Activated naive CD4-positive, alpha-beta T cell treated with Interleukin-2 at 50 U/mL for 16 hours (primary cell): ENCODE measurements at places on chromosomes 1 and 21.

DNA sequence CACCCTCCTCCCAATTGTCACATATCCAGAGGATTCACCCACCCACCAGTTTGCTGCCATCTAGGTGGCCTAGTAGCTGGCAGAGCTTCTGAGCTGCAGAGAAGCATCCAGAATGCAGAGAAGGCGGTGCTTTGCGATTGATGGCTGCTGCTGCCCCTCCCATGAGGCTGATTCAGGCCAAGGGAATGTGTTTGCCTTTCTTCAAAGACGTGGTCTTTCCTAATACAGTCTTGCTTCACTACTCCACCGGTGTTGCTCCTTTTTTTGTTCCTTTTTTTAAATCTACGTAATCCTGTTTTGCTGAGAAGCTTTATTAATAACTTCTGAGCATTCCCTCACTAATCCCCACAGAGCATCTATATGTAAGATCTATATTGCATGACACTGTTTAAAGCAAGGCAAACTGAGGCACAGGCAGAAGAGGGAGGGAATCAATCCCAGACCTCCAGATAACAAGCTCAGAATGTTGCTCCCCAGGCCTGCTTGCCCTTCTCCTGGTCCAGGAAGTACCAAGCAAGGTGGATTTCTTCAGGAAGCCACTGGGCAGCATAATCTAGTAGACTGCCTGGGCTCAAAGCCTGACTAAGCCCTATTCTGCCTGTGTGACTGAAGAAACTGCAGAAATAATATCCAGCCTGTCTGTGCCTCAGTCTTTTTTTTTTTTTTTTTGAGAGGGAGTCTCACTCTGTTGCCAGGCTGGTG, 275.5 kb upstream of the FMN2 start:
- no peak for DNase-seq

DNA sequence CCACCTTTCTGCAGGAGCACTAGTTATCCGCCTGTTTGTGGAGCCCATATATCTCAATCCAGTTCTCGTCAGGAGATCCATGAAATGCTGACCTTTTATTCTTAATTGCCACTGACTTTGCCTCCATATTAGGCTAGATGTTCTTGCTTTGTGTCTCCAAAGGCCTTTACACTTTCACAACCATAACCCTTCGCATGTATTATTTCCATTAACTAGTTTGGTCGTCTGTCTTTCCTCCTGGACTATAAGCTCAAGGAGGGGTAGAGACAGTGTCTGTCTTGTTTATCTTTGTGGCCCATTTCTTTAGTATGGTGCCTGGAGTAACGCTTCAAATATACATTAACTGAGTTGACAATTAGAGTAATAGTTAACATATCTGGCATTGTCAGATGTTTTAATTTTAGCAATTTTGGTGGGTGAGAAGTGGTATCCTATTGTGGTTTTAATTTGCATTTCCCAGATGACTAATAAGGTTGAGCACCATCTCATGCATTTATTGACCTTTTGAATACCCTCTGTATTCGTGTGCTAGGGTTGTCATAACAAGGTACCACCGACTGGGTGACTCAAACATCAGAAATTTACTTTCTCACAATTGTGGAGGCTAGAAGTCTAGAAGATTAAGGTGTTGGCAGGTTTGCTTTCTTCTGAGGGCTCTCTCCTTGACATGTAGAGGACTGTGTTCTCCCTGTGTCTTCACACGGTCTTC, 21.7 kb upstream of the IL12RB2 start:
- no peak for DNase-seq

DNA sequence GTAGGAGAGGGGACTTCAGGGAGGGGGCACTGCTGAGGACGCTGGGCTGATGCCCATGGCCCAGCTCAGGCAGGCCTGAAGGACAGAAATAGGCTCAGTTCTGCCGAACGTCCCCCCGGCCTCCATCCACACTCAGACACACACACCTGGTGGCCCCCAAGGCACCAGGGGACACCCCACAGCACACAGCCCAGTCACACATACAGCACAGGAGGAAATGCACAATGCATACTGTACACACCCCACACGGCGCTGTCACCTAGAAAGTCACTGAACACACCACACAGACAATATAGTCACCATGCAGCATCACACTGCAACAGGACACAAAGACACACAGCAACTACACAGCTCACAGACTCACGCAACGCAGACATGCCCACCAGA, 562 bp downstream of the SYTL1 start:
- DNase-seq: peak; percentile 40

- no peak for DNase-seq
These were observed 79.6 kb upstream of the GCLM start for GRCh38 chr1:93988634-93989350.

DNA sequence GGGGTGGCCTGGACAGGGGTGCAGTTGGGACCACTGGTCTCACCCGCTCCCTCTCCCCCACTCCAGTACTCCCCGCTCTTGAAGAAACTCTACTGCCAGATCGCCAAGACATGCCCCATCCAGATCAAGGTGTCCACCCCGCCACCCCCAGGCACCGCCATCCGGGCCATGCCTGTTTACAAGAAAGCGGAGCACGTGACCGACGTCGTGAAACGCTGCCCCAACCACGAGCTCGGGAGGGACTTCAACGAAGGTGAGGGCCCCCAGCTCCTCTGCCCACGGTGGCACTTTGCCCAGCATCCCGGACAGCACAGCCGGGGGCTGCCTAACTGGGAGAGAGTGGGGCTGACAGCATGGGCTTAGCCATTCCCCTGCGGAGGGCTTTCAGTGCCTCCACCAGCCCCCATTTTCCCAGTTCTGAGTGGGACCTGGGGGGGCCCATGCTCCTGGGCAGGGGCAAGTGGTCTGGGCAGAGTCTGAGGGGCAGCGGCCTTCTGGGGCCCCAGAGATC, 30.2 kb upstream of the CCDC27 start:
- no peak for DNase-seq

- DNase-seq: no peak
These were observed 8.1 kb upstream of the PLA2G5 start for GRCh38 chr1:20061866-20062265.

- no peak for DNase-seq
These were observed 102.7 kb downstream of the RNF220 start for GRCh38 chr1:44507490-44508396.

DNA sequence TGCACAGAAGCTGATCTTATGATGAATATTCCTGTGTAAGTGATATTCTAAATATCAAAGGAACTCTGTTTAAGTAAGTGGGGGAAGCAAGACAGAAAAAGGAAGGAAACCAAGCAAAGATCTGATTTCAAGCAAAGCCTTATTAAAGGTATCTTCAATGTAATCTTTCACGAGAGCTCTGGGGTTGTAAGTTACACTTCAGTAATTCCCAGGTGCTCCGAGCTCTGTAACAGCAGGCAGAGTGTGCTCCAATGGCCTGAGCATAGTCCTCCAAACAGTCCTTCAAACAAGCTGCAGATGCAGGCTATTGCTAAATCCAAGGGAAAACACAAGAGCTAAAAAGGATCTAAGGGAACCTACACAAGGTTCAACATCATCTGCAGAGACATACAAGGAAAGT, 949.7 kb upstream of the TMPRSS15 start:
- DNase-seq: no peak

DNA sequence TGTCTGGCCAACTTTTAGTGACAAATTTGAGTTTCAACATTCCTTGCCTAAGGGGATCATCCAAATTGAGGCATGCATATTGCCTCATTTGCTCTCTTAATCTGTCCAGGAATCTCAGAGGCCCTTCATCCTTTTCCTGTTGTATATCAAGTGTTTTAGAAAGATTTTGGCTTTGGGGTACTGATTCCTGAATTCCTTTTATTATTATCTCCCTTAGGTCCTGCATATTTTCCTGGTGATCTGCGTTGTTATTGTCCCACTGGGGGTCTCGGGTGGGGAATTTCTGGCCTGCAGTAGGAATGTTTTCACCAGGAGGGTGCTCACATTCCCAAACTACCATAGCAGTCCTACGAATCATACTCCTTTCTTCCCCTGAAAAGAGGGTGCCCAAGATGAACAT, 4.4 kb upstream of the AADACL3 start:
- no peak for DNase-seq

DNA sequence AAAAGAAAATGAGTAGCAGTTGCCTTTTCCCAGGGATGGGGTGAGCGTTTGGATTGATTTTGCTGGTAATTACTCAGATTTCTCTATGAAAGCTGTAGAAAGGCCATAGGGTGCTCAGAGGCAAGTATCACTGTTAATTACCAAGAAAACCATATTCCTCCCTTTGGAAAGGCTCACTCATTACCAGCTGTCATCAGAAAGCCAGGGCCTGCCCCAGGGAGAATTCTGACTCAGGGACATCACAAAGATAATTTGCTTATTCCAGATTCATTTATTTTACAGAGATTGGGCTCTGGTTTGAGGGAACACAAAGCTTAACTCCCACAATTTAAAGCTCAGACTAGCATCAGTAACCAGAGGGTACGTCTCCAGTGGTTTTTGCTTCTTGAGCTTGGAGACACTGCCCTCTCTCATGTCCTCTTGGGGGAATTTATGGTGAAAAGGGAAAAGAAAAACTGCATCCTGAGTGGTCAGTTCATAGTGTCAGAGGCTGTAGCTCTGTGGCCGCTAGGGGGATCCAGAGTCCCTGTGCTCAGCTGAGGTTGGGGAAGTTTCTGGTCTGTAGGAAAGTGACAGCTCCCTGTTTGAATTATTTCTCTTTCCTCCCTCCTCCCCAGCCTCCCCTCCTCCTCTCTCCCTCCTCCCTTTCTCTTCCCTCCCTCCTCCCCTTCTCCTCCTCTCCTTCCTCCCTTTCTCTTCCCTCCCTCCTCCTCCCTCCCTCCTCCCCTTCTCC, 204.3 kb downstream of the KCNJ6 start:
- peak; percentile 24 for DNase-seq

GRCh38 chr1:19892628-19893168, 10.5 kb downstream of the OTUD3 start:
- DNase-seq: no peak

DNA sequence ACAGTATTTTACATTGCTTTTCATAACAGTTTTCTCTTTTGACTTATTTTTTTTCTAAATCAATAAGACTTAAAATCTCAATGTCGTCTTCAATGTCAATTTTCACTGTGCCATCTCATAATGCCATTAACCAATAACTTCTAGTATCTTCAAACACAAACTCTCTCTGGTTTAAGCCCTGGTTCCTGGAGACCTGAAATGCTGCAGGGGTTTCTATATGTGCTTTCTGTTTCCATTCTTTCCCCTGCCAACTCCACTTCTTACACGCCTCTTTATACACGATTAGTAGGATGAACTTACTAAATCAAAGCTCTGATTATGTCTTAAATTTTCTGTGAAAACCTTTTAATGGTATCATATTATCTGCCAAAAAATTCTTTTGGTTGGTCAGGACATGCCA, 191.4 kb downstream of the AMY1C start:
- no peak for DNase-seq

DNA sequence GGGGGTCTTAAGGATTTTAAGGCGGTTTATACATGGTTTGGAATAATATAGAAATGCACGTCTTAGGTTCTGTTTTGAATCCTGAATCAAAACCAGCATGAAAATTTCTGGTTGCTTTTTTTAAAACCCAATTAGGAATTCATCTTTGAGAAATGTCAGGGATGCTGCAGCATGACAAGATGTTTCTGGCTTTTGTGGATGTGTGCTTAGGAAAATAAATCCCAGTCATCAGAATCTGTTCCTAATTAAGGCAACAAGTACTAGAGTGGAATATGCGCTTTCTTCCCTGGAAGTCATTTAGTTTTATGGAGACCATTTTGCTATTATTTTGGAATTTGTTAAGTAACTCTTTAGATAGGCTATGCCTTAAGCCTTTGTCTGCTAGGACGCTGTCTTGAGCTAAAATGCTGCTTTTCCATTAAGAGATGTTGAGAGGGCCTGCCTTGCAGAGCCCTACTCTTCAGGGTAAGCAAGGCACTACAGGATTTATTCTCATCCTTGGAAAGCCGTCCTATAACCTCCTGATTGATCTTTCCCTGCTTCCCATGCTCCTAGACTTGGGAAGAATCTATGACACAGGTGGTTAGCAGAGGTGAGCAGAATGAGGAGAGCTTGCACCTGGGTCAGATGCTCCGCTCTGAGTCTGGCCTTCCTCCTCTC, 332.8 kb downstream of the DISC1 start:
- DNase-seq: no peak

DNA sequence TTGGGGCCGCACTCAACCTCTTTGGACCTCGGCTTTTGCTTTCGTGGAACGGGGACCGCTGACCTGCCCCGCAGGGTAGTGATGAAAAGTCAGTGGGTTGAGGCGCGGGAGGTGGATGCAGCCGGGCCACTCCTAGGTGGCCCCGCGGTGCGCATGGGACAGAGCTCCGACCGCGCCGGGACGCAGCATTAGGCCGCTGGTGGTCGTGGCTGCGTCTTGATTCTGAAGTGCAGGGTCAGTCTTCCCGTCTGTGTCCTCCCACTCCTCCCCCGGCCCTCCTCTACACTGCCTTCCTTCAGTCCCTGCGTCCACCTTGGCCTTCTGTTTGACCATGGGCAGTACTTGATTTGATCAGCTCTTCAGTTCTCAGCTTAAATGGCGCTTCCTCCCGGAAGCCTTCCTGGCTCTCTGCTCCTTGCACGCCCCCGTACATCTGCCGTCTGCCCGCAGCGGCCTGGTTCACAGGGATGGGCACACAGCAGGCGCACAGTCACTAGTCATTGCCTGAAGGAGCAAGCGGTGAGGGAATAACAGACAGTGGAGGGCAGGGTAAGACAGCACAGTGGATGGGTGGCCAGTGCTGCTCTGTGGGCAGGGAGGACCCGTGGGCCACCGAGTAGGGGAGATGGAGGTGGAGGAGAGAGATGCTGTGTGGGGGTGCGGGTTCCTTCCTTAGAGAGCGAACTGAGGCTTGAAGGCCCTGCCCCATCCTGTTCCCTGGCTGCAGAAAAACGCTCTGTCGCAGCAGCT, 633 bp downstream of the THEMIS2 start:
- DNase-seq: peak; percentile 41

DNA sequence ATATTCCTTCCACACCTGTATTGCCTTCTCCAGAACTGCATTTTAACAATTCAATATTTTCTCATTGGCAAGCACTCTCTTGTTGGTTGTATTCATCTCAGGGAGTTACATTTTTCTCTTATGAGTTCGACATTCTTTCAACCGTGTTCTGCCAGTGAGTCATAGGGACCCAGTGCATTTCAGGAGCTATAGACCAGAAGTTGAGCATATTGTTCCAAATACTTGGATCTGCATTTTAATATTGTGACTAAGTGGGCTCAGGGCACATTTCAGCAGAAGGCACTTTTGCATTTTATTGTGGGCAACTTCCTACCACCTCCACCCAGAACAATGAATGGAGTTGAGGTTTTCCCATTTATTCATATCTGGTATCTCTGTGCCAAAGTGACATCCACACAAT, 132.8 kb downstream of the TNFSF18 start:
- no peak for DNase-seq

GRCh38 chr1:208192995-208193394, 51.2 kb downstream of the PLXNA2 start:
- DNase-seq: no peak

DNA sequence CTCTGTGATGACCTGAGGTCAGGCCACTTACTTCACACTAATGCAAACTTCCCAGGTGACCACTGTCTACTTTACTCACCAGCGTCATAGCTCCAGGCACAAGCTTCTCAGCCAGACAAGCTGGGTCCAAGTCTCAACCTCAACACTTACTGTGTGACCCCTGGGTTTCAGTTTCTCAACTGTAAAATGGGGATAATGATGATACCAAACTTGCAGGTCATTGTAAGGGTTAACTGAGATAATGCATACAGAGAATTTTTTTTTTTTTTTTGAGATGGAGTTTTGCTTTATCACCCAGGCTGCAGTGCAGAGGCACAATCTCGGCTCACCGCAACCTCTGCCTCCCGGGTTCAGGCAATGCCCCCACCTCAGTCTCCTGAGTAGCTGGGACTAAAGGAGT, 34.7 kb downstream of the AK2 start:
- no peak for DNase-seq

GRCh38 chr21:45855248-45855811, 126.2 kb upstream of the COL6A1 start:
- no peak for DNase-seq
